ENCODE measurements at places on chromosomes 13 and 19.

- DNase-seq, result no peak
Measured at GRCh38 chr13:80668452-80668851, 327.5 kb upstream of the SPRY2 start.

DNA sequence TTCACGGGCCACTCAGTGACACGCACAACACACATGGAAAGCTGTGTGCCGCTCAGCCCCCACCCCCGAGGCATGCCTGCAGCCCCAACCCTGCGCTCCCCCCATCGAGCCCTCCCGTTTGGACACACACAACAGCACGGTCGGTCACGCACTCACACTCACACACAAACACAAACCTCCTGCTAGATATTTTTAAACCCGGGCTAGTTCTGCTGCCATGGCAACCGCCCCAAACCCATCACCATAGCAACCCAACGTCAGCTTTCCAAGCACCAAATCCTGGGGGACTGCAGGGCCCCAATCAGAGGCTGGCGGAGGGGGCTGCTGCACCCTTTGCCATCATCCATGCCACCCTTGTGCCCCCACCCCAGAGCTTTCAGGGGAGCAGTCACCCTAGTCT is 2.5 kb upstream of the NOVA2 start:
- DNase-seq, result no peak

- DNase-seq, result peak; percentile 39
Measured at GRCh38 chr19:45097776-45098520, 5.0 kb downstream of the PPP1R37 start.

- no peak for DNase-seq
Measured at GRCh38 chr13:20779405-20779804, 5.6 kb upstream of the EEF1AKMT1 start.

GRCh38 chr13:76892488-76892887 is 6.3 kb upstream of the KCTD12 start:
- DNase-seq, result no peak

- DNase-seq, result no peak
Measured at GRCh38 chr19:33687481-33688170, 65.9 kb downstream of the CHST8 start.

DNA sequence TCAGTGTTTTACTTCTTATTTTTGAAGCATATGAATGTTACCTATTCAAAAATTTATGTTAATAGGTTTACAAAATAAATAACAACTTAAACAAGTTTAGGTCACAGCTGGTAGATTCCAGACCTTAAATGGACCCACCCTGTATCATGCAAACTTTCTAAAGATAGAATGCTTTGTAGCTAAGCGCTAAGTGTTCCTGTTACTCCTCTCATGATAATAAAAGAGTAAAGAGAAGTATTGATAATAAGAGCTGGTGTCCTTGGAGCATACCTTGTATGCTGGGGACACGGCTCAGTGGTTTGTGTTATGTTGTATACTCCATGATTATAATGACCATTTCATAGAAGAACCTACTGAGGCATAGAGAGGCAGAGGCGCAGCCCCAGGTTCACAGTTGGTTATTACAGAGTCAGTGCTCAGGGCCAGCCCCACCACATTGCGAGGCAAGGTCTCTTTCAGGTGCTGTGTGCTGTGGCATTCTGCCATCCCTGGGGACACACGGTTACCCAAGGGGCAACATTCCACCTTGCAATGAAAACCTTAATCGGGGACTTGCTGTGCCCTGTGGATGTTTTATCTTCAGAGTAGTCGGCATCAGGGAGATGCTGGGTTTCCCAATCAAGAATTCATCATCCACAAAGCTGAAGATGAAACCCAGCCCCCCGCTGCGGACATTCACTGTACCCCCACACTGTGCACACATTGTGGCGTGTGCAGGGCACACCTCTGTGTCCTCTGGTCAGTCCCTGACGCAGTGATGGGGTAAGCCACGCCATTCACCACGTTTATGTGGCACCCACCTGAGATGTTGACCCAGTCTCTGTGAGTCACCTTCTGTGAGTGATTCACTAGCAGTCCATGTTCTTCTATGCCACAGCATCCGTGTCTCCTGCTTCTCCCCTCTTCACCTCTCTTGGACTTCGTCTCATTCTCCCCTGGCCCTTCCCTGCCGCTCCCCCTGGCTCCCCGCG is 186.7 kb downstream of the COL4A1 start:
- no peak for DNase-seq

DNA sequence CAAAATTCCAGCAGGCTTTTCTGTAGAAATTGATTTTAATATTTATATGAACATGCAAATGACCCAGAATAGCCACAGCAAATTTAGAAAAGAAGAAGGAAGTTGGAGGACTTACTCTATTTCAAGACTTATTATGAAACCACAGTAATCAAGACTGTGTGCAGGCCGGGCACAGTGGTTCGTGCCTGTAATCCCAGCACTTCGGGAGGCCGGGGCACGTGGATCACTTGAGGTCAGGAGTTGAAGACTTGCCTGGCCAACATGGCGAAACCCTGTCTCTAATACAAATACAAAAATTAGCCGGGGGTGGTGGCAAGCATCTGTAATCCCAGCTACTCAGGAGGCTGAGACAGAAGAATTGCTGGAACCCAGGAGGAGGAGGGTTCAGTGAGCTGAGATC is 6.0 kb upstream of the FFAR2 start:
- no peak for DNase-seq

- peak; percentile 67 for DNase-seq
Measured at GRCh38 chr19:2426611-2427428, 566 bp downstream of the TIMM13 start.

DNA sequence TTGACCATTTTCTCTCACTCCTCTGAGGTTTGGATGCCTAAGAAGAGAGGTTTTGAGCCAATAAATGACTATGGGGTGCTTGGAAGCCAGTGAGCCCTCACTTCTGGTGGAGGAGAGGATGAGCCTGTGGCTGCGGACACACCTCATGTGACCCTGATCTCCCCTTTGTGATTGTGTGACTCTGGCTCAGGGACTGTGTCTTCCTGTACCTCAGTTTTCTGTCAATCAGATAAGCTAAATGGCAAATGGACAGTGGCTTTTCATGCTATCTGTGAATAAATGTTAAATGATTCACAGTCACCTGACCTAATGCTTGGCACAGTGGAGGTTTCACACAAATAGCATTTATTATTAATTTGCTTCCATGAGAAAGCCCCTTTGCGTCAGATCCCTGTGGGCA is 2.7 kb downstream of the PSG8 start:
- no peak for DNase-seq

DNA sequence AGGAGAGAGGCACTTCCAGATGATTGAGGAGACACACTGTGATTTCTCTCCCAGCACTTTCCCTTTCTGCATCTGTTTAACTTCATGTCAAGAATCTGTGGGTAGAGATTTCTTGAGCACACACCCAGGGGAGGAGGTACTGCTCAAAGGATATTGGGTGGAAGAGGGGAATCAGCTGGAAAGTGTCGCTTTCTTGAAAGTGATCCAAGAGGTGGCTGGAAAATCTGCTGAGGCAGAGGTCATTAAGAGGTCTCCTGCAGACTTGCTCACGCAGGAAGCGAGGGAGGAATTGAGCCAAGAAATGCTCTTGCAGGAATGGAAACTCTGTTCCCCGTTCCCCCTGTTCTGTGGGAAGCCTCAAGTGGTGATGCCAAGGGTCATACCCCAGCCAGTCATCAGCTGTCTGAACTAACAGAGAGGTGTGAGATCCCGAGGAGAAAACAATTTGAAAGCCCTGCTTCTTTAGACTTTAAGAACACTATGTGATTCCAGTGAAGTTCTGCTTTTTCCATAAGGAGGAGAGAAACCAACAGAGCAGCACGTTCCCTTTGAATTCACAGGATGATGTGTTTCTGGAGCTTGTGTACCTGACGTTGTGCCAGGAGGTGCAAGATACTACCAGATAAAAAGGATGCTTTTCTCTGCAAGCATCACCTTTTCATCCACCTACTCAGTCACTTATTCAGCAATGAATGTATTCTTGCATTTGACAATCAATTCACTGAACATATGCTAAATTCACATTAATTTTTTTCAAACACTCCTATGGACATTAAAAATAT is 163.4 kb upstream of the GPR12 start:
- DNase-seq, result no peak

- DNase-seq, result no peak
Measured at GRCh38 chr13:103029798-103030197, 36.4 kb downstream of the SLC10A2 start.

DNA sequence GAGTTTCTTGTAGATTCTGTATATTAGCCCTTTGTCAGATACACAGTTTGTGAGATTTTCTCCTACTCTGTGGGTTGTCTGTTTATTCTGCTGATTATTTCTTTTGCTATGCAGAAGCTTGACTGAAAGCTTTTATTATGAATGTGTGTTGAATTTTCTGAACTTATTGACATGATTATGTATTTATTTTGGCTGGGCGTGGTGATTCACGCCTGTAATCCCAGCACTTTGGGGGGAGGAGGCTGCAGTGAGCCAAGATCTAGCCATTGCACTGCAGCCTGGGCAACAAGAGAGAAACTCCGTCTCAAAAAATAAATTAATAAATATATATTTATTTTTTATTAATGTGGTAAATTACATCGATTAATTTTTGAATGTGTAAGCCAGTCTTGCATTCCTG is 78.9 kb downstream of the DNAJC15 start:
- DNase-seq, result no peak

- no peak for DNase-seq
Measured at GRCh38 chr13:33096886-33097605, 80.8 kb downstream of the KL start.

DNA sequence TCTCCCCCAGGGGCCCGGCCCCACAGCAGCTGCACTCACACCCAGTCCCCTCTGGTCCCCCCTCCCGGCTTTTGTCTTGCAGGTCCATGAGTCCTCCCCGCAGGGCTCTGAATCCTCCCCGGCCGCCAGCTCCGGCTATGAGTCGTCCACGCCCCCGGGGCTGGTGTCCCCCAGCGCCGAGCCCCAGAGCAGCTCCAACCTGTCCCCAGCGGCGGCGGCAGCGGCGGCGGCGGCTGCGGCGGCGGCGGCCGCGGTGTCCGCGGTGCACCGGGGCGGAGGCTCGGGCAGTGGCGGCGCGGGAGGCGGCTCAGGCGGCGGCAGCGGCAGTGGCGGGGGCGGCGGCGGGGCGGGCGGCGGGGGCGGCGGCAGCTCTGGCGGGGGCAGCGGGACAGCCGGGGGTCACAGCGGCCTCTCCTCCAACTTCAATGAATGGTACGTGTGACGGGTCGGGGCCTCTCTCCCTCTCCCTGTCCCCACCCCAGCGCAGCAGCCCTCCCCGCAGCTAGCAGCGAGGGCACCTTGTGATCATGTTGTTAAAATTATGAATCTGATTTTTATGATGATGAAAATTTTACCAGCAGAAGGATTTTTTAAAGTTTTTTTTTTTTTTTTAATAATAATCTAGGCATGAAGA is 3.8 kb downstream of the ZIC2 start:
- peak; percentile 18 for DNase-seq

Data from ovary (tissue), 10 donors.